ENCODE measurements at places on chromosomes 12 and 14.

GRCh38 chr12:49059045-49059298, 1.6 kb downstream of the KMT2D start:
- DNase-seq = no peak

GRCh38 chr14:53716578-53716977, 240.0 kb downstream of the BMP4 start:
- no peak for DNase-seq

DNA sequence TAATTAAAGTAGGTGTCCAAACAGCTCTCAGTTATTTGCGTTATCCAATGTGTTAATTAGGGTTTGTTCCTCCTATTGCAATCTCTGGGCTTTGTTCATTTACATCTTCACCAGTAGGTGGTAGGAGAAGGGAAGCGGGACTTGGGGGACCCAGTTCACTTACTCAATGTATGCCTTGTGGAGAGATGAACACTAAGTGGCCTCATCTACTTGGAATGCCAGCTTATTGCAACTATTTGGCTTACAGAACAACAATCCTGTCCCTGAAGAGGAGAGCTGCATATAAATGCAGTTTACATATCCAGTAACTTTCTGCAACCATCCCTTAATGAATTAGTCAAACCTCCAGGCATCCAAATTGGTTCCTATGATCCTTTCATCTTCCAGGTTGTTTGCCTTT, 417.1 kb upstream of the CCDC196 start:
- DNase-seq = no peak

GRCh38 chr12:131448254-131448795, 262.6 kb upstream of the SFSWAP start:
- DNase-seq = no peak

DNA sequence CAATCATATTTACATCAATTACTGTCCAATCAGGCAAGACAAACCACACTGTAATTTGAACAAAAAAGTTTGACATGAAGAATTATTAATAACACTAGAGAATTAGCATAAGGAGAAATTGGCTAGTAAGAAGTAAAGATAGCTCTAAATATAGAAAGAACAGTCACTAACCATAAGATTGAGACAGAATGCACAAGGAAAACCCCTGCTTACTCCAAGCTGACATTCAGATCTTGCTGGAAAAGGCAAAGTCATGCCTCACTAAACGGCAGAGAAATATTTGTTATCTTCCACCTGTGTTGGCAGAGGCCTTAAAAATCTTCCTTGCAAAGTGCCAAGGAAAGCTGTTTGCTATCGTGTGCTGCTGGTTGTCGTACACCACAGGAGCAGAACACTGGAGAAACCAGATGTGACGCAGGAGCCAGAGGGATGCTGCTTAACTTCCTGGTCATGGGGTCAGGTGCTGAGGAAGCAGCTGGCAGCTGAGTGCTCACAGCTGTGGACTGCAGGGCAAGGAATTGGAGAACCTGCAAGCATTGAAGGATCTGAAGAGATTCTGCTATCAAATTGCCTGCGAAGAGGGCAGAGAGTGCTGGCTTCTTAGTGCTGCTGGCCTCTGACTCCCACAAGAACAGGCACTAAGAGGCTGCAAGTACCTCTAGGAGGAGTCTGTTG, 1323.3 kb downstream of the LRFN5 start:
- DNase-seq = no peak
